ENCODE measurements at places on chromosomes 6 and 20.

- no peak for DNase-seq
Measured at GRCh38 chr20:50041246-50041873, 58.6 kb downstream of the SNAI1 start.

DNA sequence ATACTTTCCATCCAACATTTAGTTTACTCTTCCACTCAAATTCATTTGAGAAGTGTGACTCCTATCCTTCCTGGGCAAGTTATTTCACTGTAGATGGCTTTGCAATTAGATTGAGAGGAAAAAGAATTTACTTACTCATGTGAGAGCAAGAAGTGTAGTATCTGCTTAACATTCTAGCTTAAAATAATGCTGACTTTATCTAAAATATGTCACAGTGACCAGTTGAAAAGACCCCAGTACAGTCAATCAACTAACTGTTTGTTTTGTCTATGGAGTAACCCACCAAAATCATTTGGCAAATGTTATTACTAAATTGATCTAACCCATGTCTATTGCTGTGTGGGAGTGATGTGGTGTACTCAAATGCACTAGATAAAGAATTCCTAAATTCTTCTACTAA, 8.9 kb upstream of the TCF21 start:
- DNase-seq, result no peak

DNA sequence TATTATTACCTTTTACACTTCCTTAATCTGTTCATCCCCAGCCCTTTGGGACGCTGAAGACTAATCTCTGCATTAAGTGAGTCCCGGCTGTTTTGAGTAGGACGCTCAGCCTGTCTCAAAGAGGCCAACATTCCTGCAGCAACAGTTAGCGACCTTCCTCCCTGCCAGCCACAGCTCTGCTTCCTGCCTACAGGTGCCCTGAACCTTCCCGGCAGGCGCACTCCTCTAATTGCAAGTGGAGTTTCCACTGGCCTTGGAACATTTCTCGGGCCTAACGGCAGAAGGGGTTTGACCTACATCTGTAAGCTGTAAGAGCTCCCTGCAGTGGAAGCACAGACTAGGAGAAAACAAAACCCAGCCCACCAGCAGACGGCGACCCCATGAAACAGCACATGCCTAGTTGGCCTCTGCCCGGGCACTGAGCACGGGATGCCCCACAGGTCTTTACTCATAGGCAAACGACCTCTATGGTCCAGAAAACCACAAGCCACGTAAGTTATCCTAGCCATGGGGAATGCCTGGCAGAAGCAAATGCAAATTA, 137.9 kb downstream of the DTNBP1 start:
- DNase-seq, result no peak

GRCh38 chr6:82270881-82271635, 23.5 kb upstream of the IBTK start:
- DNase-seq, result no peak

DNA sequence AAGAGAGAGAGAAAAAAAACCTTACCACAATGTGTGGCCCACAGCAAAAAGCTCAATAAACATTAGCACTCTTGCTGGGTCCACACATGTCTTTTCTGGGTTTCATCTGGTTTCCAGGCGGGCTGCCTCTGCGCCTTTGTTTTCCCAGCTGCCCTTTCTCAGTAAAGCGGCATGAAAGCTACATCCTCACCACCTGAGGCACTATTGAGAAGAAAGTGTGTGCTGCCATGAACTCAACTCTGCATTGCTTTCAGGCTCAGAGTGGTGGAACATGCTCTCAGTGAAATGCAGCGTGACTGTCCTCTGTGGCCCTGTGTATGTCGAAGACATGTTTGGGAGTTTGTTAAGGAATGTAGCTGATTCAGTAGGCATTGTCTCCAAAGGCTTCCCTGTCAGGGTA, 102.3 kb downstream of the LYRM2 start:
- no peak for DNase-seq

DNA sequence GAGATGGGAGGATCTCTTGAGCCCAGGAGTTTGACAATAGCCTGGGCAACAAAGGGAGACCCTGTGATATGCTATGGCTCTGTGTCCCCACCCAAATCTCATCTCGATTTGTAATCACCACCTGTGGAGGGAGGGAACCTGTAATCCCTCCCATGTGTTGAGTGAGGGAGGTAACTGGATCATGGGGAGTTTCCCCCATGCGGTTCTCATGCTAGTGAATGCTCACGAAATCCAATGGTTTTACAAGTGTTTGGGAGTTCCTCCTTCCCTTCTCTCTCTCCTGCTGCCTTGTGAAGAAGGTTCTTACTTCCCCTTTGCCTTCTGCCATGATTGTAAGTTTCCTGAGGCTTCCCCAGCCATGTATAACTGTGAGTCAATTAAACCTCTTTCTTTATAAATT, 3.4 kb downstream of the NUDT3 start:
- DNase-seq, result no peak

- DNase-seq, result no peak
Measured at GRCh38 chr6:121748850-121749249, 313.4 kb downstream of the GJA1 start.

GRCh38 chr6:23036406-23036983, 467.1 kb downstream of the HDGFL1 start:
- DNase-seq, result no peak

DNA sequence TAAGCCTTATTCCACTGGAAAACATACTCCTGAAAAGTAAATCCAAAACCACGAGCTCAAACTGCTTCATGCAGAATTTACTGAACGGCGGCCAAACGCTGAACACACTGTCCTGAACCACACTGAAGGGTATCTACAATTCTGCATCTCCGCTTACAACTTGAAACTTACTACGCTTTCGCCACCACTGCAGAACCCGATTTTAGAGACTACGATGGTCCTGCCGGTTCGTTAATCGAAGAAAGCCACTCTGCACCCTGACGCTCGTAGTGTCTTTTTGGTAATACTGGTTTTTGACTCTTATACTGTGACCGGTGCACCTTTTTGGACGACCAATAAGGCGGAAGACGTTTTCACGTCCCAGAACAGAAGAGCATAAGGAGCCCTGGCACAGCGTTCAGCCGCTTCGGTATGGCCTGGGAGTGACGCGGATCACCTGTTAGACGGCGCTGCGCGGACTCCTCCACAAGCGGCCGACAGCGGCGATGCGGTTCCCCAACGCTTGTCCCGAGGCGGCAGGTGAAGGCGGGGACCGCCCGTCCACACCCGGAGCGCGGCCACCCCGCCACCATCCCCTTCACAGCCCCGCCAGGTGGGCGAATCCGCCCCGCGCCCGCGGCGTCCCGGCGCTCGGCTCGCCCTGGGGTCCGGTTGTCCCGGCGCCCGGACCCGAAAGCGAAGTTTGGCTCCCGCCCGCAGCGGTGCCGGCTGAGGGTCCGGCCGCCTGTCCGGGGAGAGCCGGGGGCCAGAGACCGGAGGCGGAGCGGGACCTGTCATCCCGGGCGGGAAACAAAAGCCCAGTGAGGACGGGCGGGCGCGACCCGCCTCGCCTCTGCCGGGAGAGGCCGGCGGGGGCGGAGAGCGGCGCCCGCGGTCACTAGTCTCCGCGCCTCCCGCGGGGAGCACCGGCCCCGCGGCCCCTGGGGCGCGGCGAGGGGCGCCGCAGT, 784 bp downstream of the FKBP5 start:
- no peak for DNase-seq

GRCh38 chr6:167401525-167402194, 76.8 kb downstream of the TTLL2 start:
- no peak for DNase-seq

- no peak for DNase-seq
Measured at GRCh38 chr6:52972989-52973388, 22.1 kb downstream of the GSTA4 start.

GRCh38 chr6:165615636-165616035, 47.4 kb downstream of the PDE10A start:
- no peak for DNase-seq

DNA sequence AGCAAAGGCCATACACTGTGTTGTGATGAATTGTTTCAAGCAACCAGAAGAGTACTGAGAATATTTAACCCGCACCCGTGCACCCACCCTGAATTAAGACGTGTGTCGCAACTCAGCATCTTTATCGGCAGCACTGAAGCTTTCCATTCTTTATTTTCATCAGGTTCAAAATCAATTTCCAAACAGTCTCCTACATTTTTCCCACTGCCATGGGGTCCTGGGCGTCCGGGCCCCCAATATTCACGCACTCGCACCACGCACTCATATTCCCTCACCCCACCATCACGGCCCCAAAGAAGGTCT, 1.8 kb downstream of the LTB start:
- no peak for DNase-seq

GRCh38 chr20:63749597-63750508, 10.3 kb downstream of the SLC2A4RG start:
- DNase-seq, result no peak

DNA sequence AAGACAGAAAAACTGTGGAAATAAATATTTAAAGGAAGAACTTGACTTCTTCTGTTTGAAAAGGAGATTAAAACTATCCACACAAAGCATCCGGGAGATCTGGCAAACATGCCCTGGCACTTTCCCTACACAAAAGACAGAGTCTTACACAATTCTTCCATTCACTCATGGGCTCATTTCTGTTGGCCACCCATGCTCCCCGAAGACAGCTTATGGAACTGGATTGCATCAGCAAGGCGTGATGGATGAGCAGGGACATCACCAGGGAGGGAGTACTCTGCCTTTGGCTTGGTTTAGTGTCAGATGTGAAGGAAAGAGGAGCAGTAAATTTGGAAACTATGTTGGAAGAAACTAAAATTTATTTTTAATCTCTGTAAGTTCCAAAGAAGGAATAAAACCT, 379.3 kb downstream of the CD109 start:
- DNase-seq, result no peak

- DNase-seq, result no peak
Measured at GRCh38 chr6:30035784-30036183, 25.3 kb upstream of the POLR1H start.

- peak; percentile 10 for DNase-seq
Measured at GRCh38 chr6:42279144-42279781, 61.6 kb upstream of the MRPS10 start.

GRCh38 chr6:72691249-72691648, 69.4 kb downstream of the KCNQ5 start:
- no peak for DNase-seq

- DNase-seq, result no peak
Measured at GRCh38 chr6:25652007-25652515, at the start of gene SCGN. Gene SCGN (plus strand): TSS chr6:25652215. CDS start chr6:25652404, 189 bp downstream.

DNA sequence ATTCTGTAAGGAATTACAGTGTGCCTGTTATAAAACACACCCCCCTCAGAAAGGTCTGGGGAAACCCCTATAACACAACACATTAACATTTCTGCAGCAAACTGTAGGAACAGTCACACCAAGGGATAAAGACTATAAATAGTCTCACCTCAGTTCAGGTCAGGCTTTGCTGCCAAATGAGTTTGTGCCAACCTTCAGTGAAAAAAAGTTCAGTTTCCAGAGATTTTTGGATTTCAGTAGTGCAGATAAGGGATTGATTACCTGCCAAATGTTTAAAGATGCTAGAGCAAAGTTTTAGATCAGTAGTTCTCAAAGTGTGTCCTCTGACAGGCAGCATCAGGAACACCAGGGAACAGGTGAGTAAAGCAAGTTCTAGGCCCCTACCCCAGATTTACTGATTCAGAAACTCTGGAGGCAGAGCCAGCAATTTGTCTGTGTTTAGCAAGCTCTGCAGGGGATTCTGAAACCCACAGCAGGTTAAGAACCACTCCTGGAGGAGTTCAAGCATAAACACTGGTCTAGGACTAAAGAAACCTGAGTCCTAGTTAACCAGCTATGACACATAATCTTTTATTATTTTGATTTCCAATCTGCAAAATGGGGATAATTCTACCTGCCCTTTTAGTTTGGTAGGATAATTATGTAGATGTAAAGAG, 111.0 kb downstream of the RCAN2 start:
- no peak for DNase-seq

- no peak for DNase-seq
Measured at GRCh38 chr6:53302678-53303360, 45.9 kb downstream of the ELOVL5 start.

- DNase-seq, result no peak
Measured at GRCh38 chr6:165184192-165184979, 125.0 kb downstream of the C6orf118 start.

DNA sequence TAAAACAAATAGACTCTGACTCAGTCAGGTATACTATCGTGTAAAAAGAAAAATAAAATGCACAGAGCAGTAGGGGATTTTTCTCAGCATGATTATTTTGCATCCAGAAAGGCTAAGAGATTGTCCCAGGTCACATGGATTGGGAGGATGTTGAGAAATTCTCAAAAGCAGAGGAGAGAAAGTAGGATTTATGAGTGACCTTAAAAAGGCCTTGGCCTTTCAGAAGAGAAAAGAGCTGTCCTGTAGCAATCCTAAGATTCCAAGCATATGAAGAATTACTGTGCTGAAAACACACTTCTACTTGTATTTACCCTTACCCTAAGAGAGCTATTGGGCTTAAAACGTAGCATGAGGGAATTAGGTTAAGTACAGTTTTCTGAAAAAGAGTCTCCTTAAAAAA, 149.7 kb upstream of the ENPP5 start:
- DNase-seq, result no peak

GRCh38 chr6:43089874-43090558, 13.9 kb downstream of the PTK7 start:
- DNase-seq, result no peak

- DNase-seq, result no peak
Measured at GRCh38 chr20:37336369-37337207, 9.4 kb upstream of the SRC start.

GRCh38 chr6:68071740-68072139, 563.3 kb upstream of the ADGRB3 start:
- DNase-seq, result no peak

GRCh38 chr6:5814116-5814515, 192.6 kb downstream of the NRN1 start:
- no peak for DNase-seq

DNA sequence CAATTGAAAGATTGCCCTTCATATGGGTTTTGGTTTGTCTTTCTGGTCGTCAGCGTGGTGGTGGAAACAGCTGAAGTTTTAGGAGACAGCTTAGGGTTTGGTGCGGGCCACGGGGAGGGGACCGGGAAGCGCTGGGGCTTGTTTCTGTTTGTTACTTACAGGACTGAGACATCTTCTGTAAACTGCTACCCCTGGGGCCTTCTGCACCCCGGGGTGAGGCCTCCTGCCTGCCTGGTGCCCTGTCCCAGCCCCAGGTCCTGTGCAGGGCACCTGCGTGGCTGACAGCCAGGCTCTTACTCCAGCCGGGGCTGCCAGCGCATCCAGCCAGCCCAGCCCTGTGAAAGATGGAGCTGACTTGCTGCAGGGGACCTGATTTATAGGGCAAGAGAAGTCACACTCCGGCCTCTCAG, 22.8 kb downstream of the NPEPL1 start:
- no peak for DNase-seq

DNA sequence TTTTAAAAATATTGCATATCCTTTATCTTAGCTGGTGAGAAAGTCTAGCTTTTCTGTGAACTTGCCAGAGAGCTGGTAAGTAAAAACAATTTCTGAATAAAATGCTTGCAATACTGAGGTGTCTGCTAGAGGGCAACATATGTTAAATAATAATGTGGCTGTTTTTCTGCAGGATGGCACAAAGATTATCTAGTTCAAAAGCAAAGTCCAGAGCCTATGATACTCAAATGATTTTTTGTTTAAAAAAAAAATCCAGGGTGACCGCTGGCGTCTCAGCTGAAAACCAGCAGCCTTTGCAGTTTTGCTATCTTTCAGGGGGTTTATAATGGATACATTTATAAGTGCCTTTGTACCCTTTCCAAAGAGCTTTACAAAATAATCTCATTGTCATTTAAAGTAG, 194.9 kb downstream of the PHACTR1 start:
- DNase-seq, result no peak

- no peak for DNase-seq
Measured at GRCh38 chr20:48818481-48818987, 9.3 kb downstream of the PREX1 start.
